GOT3 (cell line): ENCODE measurements at places on chromosomes 7 and 10.

DNA sequence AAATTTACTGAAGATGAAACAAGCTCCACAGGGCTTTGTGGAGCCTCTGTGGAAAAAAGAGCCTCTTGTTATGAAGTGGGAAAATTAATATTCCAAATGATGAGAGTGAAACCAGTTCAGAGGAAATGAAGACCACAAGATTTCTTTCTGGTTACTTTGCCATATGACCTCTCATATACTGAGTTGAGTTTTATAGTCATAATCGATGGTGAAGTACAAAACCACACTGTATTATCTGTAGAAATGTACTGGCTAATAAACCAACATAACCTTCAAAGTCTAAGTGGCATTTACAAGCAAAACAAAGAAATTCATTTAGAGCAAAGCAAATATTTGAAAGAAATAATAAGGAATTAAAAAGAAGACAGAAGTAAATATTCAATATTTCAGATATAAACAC lies 662.6 kb upstream of the ZWINT start:
- no peak for DNase-seq

DNA sequence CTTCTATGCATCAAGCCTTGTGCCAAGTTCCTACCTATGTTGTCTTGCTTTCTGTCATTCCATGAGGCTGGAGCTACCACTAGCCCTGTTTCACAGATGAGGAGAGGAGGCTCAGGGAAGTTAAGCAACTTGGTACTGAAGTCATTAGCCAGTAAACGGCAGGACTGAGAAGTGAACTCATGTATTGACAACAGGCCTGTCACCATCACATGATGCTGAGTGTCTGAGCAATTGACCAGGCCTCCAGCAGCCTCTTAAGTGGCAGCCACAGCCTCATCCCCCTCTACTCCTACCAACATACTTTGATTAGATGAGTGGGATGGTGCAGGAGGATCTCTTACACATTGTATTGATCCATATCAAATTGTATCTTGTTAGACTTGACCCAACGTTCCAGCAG lies 317.6 kb downstream of the GRID1 start:
- no peak for DNase-seq

- DNase-seq: no peak
These were observed 30.4 kb upstream of the JAZF1 start for GRCh38 chr7:28211006-28211405.

GRCh38 chr7:87810130-87810529 lies 66.0 kb downstream of the SLC25A40 start:
- DNase-seq: no peak

DNA sequence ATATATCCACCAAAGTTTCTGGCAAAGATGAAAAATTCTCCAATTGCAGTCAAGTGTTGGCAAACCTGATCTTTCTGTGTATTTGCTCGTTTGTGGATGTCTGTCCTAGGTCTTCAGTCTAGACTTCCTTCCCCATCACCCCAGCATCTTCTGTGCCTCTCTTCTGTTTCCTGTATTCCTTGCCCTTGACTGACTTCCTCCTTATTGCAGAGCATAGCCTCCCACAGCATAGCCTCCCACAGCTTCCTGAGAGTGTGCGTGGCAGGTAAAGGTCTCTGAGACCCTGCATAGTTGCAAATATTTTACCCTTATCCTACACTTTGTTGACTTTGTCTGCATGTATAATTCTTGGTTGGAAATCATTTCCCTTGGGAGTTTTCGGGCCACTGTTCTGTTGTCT lies 18.4 kb downstream of the SLC18A2 start:
- DNase-seq: no peak

DNA sequence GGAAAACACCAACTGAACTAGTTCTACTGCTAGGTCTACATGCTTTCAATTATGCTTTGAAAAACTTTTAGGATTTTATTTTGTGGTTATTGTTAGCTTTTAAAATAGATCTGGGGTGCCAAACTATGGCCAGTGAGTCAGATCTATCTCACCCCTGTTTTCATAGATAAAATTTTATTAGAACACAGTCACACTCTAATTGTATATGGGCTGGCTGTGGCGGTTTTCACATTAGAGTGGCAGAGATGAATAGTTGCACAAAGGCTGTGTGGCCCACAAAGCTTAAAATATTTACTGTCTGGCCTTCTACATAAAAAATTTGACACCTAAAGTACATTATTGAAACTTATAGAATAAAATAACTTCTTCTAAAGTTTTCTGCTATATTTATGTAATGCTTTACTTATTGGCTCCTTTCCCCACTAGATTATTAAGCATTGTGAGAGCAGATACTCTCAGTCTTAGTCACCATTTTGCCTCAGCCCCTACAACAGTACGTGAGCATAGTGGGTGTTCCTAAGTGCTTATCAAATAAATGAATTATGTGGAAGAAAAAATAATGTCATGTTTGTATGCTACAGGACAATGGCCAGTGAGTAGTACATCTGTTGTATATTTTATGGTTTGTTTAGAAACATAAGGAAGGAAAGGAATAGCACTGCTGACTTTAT lies 5.4 kb upstream of the SUV39H2 start:
- DNase-seq: no peak

DNA sequence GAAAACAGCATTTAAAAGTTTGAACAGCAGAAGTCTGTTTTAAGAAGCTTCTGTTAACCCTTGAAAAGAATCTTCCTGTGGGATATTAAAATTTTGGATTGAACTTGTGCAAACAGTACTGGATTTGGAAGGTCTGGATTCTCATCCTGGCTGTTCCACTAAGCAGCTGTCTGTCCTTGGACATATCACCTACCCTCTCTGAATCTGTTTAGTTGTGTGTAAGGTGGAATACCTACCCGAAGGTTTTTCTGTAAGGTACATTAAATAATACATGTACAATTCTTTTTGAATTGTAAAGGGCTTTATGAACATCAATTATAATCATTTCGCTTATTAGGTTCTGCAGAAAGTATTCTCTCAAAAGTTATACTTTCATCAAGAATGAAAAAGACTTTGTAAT lies 2.2 kb downstream of the PDCD4 start:
- no peak for DNase-seq

DNA sequence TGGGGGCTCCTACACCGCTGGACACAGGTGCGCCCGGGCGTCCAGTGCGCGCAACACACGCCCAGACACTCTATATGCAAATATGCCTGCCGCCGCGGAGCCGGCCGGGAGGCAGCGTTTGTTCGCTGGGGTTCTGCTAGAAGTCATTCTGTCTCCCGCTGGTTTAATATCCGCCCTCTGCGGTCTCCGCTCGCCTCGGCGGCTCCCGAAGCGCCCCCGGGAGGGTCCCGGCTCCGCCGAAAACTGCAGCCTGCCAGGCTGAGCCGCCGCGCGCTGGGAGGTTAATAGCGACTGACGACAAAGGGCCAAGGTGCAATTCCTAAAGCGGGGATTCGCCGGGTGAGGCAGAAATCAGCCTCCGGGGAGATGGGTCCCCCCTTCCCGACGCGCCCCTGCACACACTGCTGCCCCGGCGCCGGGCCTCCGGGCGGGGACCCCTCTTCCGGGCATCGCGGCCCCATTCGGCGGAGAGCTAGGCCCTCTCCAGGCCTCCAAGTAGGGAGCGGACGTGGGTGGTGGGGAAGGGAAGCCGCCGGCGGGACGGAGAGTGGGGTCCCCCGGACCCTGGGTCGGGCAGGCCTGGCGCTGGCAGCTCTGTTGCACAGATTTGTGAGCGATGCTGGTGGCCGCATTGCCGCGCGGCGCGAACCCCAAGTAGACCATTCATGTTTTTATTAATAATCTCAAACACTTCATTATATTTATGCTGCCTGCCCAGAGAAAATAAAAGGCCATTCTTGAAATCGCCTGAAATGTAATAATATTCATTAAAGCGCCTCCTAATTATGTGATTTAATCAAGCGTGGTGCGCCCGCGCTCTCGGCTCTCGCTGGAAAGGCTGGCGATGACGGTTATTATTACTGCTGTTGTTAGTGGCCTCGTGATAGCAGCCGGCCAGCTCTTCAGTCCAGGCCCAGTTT lies 9.1 kb downstream of the EN2 start:
- DNase-seq: no peak

- no peak for DNase-seq
These were observed 40.3 kb upstream of the SH2D4B start for GRCh38 chr10:80497187-80498077.

DNA sequence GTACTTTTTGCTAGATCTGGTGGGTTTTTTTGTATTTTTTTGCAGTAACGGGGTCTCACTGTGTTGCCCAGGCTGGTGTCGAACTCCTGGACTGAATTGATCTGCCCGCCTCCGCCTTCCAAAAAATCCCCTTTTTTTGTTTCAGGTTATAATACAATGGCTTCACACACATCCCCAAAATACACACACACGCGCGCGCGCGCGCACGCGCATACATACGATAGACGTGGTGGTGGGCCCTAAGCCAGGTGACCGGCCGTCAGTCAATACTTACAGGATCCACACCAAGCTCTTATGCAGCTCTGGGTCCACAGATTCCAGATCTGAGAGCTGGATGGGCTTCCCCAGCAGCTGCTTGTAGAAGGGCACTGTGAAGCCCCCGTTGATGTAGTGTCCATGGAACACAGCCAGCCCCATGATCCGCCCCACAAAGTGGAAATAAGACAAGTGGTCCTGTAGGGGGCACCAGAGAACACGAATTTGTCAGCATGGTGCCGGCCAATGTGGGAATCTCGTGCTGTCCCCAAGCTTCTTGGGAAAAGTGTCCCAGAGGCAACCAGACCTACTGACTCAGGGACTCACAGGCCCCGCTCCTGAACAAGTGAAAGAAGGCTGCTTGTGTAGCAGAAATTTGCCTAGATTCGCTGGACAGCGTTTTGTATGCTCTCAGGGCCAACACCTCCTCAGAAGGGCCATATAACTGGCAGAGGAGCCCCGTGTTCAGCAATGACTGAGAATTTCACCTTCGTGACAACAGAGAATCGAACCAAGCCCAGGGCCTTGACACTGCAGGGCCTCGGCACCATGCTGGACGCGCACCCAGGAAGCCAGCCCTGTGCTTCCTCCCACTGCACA lies 103.6 kb downstream of the SMURF1 start:
- no peak for DNase-seq

- no peak for DNase-seq
These were observed 270.7 kb downstream of the CACNA2D1 start for GRCh38 chr7:82172881-82173280.

GRCh38 chr10:11089272-11089671 lies 71.6 kb downstream of the CELF2 start:
- DNase-seq: no peak

- DNase-seq: no peak
These were observed 179.5 kb downstream of the DPP6 start for GRCh38 chr7:154231732-154232131.

DNA sequence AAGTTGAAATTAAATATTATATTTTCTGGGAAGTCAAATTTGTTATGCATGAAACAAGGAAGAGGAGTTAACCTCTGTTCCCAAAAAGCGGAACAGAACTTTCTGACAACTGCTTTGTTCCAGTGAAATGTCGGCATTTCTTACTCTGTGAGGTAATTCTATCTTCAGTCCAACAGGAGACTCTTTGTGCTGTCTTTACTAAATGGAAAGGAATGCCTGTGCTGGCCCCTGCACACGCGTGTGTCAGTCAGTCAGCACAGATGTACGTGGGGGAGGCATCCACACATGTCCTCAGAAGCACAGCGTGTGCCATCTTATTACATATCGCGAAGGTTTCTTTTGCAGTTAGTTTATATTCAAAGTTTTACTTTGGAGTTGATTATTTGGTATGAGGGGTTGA lies 37.5 kb downstream of the NET1 start:
- DNase-seq: no peak
